Myocyte (in vitro differentiated cells): ENCODE measurements at places on chromosomes 11 and 22.

GRCh38 chr11:9708544-9708943 is 44.7 kb downstream of the SWAP70 start:
- DNase-seq, result peak; percentile 77

GRCh38 chr11:81725701-81726100 is 1008.0 kb downstream of the FAM181B start:
- DNase-seq, result no peak

DNA sequence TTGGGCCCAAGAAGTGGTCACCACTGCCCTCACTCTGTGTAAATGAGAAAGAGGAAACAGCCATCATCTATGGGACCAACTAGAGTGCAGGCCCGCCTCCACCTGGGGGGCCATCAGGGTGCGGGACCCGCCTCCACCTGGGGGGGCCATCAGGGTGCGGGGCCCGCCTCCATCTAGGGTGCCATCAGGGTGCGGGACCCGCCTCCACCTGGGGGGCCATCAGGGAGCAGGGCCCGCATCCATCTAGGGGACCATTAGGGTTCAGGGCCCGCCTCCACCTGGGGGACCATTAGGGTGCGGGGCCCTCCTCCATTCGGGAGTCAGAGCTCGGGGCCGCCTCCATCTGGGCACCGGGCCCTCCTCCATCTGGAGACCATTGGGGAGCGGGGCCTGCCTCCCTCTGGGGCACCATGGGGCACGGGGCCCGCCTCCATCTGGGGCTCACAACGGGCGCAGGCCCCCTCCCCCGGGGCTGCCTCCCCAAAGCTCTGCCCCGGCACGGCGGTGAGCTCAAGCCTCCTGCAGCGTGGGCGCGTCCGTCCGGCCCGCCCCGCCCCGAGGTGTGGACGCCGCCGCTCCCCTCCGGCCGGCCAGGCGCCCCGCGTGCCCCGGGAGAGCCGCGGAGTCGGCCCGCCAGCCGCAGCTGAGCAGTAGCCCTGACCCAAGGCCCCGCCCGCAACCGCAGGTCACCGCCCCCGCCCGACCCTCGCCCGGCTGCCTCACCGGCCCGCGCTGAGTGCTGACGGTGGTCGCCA is 512 bp downstream of the TOLLIP start:
- DNase-seq, result no peak

- no peak for DNase-seq
Measured at GRCh38 chr11:64667154-64667745, 55.7 kb downstream of the NRXN2 start.

- DNase-seq, result no peak
Measured at GRCh38 chr11:1889224-1889930, 2.3 kb downstream of the PRR33 start.

DNA sequence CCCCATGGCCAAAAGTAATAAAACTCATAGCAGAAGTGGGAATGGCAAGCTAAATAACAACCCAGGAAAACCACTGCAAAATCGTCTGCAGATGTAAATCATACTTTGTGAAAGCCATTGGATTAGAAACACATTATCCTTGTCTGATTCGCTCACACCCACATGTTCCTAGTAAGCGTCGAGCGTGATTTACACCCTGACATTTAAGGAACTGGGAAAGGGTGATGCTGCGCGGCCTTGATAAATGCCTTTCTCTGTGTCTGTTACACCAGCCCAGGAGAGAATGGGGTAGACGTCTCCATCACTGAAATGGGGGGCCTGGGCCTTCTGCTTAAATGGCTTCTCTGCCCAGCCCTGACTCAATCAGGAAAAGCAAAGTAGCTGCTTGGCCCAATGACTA is 162.7 kb downstream of the NTM start:
- DNase-seq, result no peak

DNA sequence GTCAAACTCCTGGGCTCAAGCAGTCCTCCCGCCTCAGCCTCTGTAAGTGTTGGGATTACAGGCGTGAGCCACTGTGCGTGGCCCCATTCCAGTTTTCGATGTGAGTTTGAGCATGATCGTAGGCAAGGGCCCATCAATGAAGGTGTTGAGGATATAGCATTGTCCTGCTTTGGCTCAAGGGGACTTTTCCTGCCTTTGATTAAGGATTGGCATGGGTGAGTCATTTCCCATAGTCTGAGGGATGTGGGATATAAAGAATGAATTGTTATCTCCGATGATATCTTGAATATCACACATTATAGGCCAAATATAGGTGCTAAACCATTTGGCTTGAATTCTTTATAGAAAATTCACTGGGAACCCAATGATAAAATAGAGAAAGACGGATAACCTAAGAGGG is 30.4 kb downstream of the STIM1 start:
- no peak for DNase-seq

DNA sequence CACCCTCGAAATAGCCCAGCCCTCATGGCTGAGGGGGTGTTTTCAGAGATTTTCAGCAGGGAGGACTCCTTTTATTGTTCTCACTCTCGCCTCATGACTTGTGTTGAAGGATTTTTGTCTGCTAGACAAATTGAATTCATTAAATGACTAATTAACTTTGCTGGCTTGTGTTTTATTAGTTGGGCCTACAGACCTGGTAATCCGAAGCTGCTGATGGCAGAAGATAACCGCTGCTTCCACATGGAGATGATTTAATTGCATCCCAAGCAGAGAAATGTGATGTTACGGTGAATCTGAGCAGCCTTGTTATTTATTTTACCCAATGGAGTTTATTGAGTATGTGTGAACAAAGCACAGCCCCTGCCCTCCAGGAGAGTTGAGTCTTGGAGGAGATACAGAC is 40.5 kb upstream of the CDON start:
- DNase-seq, result no peak

GRCh38 chr11:32597921-32598320 is 14.3 kb downstream of the EIF3M start:
- DNase-seq, result no peak

DNA sequence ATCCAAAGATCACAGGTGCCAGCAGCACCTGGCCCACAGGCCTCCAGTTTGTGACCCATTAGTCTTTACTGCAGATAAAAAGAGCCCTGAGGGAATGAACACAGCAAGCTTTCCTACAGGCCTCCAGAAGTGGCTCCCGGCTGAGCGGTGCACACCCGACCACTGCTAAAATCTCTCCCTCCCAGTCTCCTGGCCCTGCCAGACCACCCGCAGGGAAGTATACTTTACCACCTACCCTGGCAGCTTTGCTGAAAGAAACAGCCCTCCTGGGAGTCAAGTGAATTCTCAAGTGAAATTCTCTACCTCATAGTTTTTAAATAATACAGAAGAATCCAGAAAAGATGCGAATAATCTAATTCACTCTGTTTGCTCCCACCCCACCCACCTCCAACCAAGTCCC is 15.4 kb upstream of the MTNR1B start:
- no peak for DNase-seq

- DNase-seq, result no peak
Measured at GRCh38 chr22:38735465-38736256, 20.1 kb downstream of the SUN2 start.

DNA sequence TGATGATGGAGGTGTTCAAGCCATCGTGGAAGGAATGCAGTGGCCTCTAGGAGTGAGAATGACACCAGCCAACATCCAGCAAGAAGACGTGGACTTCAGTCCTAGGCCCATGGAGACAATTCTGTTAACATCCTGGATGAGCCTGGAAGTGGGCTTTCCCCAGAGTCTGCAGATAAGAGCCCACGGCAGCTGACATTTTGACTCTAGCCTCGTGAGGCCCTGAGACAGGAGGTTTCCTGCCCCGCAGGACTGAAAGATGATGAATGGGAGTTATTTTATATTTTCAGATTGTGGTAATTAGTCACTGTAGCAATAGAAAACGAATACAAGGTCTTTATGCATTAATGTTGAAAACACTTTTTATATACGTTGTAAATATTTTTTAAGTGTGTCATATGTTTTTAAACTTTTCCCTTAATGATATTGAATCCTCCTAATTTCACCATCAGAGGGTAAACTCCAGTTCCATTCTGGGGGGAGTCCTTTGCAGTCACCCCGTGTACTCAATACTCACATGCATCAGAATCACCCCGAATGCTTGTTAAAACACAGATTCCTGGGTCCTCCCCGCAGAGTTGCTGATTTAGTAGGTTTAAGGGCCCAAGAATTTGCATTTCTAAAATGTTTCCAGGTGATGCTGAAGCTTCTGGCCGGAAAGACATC is 570 bp upstream of the TPCN2 start:
- no peak for DNase-seq

GRCh38 chr11:42422090-42422489 is 889.7 kb upstream of the API5 start:
- no peak for DNase-seq

DNA sequence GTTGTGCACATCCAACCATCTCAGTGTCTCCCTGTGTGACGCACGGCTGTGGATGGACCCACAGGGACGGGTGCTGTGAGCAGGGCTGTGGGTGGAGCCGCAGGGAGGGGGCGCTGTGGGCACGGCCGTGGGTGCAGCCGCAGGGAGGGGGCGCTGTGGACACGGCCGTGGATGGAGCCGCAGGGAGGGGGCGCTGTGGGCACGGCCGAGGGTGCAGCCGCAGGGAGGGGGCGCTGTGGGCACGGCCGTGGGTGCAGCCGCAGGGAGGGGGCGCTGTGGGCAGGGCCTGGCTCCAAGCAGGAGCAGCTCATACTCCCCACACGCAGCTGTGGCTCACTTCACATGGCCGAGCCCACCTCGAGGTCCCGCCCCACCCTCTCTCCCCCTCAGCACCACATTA is 6.0 kb upstream of the MAPK11 start:
- peak; percentile 64 for DNase-seq

DNA sequence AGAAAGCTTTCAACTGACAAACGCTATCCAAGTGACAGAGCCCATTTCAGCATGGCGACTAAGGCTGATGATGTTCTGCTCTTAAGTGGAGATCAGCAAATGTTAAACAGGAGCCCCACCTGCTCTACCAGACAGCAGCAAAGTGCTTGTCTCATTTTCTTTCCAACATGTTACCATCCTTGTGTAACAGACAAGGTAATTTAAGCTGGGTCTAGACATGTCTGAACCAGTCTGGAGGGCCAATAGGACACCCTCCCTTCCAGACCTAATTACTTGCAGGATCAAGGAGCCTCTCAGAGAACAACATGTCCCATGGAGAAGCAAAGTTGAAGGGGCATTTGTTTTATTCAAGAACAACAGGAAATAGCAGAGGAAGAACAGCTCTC is 3.9 kb upstream of the LMO2 start:
- DNase-seq, result no peak

GRCh38 chr22:33321466-33321865 is 263.3 kb upstream of the SYN3 start:
- no peak for DNase-seq

DNA sequence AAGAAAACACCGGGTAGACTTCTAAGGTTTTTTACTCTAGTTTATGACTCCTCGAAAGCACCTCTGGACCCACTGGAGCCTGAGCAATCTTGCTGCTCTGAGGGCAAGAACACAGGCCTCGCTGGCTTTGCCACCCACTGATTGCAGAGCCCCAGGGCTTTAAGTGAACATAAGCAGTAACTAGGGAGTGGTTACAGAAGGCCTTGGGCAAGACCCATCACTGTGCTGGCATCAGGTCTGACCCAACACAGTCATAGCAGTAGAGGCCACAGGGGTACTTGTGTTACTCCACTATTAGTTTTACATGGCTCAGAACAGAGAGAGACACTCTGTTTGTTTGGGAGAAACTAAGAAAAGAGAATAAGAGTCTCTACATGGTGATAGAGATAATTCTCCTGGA is 684.5 kb downstream of the FAM181B start:
- no peak for DNase-seq

DNA sequence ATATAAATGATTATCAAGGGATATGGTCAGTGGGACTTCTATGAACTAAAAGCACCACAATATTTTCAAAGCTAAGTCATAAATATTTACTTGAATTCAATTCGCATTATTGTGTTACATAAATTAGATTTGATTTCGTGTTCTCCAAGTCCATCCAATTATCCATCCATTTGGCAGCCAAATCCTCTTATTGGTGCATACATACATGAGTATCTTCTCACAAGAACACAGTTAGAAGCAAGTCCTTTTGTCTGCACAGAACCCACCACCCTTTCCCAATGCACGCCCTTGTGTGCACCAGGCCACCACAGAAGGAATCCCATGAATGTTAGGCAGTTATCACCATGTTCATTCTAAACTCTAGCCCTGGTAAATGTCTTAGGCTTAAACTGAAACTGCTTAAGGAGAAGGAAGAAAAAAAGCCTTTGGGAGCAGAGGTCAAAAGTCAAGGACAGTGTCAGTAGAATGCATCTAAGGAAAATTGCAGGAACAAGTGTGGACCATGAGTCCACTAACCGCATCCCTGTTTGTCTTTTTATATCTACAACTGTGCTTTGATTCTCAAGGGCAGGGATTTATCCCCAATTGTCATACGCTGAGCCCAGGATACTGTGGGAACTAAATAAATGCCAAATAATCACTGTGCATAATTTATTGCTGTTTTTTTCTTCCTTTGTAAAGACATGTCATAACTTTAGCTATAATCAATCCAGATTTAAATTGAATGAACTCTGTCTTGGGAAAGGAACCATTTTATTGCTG is 108.2 kb upstream of the DDI1 start:
- DNase-seq, result no peak

GRCh38 chr11:10538924-10539323 is 2.1 kb downstream of the RNF141 start:
- DNase-seq, result no peak

- DNase-seq, result peak; percentile 25
Measured at GRCh38 chr11:35412285-35412684, 7.1 kb downstream of the SLC1A2 start.

- DNase-seq, result no peak
Measured at GRCh38 chr11:43871051-43871450, 9.6 kb upstream of the ALKBH3 start.

DNA sequence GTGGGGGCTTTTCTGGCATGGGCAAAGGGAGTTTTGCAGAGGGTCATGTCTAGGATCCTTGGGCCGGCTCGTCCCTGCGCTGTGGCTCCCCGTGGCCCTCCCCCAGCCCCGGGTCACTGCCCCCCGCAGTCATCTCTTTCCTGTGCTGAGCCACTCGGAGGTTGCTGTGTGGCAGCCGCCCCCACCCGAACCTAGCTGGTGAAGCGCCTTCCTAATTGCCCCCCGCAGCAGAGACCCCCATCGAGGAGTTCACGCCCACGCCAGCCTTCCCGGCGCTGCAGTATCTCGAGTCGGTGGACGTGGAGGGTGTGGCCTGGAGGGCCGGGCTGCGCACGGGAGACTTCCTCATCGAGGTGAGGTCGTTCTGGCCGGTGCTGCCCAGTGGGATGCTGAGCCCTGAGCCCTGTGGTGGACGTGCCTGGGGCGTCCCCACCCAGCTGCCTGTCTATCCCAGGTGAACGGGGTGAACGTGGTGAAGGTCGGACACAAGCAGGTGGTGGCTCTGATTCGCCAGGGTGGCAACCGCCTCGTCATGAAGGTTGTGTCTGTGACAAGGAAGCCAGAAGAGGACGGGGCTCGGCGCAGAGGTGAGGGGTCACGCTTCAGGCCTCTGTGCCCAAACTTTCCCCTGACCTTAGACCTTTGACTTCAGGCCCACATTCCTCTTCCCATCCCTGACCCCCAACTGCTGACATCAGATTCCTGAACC is 32.0 kb downstream of the SHANK3 start:
- no peak for DNase-seq

DNA sequence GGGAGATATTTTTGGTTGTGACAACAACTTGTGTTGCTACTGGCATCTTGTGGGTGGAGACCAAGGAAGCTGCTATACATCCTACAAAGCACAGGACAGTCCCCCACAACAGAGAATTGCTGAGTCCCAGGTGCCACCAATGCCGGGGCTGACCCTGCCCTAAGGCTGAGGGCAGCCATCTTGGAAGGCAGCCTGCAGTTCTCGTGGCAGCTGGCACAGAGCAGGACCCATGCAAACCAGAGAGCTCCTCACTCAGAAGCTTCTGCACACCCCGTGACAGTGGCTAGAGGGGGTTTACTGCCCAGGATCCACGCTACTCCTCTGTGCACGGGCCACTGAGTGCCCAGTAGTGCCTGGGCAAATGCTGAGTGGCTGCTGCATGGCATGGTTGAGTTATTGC is 143.4 kb downstream of the CTTN start:
- no peak for DNase-seq
